Stimulated activated CD4-positive, alpha-beta T cell treated with anti-CD3 and anti-CD28 coated beads, Interleukin-15, amount 100 ng/mL, for 48 hours (primary cell): ENCODE measurements at places on chromosomes 4 and X.

DNA sequence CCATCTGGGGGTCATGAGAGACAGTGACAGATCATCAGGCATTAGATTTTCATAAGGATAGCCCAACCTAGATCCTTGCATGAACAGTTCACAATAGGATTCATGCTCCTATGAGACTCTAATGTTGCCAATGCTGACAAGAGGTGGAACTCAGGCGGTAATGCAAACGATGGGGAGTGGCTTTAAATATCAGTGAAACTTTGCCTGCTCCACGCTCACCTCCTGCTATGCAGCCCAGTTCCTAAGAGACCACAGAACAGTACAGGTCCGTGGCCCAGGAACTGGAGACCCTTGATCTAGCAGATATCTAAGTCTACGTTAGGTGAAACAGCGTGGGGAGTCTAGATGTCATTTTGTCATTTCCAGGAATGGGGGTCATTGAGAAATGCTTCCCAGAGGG is 165.7 kb downstream of the OR13H1 start:
- no peak for DNase-seq

- no peak for DNase-seq
Measured at GRCh38 chr4:40825014-40825838, 75.5 kb downstream of the NSUN7 start.

DNA sequence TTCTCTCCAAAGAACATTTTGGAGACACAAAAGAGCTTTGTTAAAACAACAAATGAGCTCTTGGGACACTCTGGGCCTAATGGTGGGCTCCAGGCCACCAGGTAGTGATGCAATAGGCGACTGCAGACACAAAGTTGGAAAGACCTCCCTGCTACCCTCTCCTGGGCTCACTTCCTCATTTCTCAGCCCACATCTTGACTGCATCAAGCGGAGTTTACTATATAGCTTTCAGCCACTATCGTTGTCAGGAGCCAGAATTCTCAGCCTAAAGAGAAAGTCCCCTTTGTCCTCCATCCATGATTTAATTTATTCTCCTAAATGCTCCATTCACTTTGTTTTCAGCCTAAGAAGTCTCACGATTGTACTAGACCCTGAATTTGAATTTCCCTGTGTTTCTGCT is 114.9 kb downstream of the EFHC2 start:
- no peak for DNase-seq

DNA sequence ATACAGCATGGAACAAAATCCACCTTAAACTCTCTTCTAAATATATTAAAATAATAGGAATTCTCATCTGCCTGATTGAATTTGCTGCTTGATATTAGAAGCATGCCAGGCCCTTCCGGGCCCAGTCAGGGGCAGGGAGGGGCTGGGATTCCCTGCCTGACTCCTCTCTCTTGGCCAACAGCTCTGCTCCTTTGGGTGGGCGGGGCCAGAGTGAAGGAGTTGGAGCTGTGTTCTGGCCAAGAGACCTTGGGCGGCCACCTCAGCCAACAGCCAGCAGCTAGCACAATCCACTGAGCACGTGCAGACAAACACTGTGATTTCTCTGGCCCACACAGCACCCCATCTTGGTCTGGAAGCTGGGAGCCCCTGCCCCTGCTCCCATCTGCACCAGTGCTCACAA is 140.3 kb downstream of the PJA1 start:
- no peak for DNase-seq

DNA sequence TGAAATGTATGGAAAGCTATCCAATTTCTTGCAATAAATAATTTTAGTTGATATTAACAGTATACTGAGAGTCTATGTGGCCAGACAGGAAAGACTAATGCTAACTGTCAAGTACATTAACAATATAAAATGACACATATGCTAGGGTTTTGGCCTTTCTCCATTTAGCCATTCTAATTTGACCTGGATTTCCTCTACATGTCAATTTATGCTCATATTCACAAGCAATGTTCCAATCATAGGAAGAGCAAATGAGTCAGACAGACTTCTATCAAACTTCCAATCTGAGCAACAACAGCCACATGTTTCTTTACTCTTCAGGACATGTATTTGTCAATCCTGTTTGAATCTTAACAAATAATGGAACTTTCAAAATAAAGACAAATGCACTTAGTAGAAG is 53.6 kb downstream of the CORIN start:
- DNase-seq, result no peak

DNA sequence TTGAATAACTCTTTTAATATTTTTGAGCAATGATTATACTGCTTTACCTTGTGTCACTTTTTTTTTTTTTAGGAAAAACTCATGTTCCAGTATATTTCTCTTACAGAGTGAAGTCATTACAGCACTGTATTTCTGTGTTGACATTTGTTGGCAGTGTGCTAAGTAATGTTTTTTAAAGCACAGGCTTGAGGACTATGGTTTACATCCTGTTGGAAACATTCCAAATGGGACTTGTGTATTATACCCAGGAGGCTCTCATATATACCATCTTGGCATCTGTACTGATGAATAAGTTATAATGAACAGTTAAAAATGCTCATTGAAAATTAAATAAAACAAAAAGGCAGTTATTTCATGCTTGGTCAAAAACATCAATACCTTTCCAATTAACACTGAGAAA is 33.8 kb downstream of the CEP44 start:
- no peak for DNase-seq

GRCh38 chr4:133000012-133000411 is 149.1 kb upstream of the PCDH10 start:
- no peak for DNase-seq

DNA sequence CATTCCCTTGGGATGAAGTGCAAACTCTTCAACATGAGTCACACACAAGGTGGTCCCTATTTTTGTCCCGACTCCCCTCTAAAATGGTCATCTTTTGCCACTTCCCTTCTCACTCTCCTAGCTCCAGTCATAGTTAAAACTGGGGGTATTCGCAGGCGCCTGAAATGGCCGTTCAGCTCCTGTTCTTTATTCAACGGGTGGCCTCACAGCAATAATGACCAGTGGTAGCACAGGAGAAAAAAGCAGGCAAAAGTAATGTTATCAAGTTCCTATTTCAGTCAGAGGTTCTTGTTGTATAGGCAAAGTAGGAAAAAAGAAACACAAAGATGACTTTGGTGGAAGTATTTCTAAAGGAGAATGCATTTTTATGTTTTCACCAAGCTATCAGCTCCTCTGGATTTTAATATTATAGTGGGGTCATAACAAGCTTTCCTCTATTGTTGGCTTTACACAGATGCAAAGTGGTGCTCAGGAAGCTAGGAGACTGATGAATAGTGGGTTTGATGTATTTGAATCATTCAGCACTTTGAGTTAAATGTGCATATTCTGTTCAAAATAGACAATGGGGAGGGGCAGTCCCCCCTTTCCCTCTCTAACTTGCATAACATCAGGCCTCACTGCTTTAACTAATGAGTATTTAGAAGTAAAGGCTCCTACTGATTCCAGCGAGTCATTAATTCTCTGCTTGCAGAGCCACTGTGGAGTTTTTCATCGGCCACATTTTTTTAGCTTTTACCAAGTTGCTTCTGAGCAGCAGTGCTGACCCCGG is 171.2 kb upstream of the NDP start:
- no peak for DNase-seq

- no peak for DNase-seq
Measured at GRCh38 chr4:156763511-156763910, 208.1 kb downstream of the PDGFC start.

- no peak for DNase-seq
Measured at GRCh38 chr4:74950882-74951281, 18.0 kb downstream of the PARM1 start.

DNA sequence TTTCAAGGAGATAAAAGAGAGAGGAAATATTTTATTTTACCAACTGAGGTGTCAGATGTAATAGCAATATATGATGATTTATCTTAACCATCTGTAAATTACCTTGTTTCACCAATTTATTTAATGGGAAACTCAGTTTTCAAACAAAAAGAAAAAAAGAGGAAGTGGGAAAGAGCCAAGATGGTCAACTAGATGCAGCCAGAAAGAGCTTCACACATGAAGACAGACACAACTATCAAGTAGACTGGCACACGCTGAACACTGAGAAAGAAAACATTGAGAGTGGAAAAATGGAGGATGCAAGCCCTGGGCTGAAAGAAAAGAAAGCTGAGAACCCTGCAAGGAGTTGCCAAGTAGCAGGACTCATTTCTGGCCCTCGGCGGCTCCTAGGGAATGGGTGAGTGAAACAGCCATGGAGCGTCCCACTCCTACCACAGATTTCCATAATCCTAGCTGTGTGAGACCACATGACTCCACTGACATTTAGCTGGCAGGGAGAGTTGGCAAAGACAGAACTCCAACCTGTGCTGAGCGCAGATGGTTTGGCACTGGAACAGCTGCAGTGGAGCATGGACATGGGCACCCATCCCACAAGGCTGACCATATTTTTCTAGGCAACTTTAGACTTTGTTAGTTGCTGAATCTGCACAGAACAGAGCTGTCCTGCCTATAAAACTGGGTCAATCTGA is 409.3 kb downstream of the FAM47B start:
- no peak for DNase-seq

- DNase-seq, result no peak
Measured at GRCh38 chrX:153873282-153874084, 12.5 kb downstream of the L1CAM start.

- no peak for DNase-seq
Measured at GRCh38 chrX:43661521-43662240, 5.6 kb downstream of the MAOA start.
